ENCODE measurements at places on chromosomes 7 and 10.

DNA sequence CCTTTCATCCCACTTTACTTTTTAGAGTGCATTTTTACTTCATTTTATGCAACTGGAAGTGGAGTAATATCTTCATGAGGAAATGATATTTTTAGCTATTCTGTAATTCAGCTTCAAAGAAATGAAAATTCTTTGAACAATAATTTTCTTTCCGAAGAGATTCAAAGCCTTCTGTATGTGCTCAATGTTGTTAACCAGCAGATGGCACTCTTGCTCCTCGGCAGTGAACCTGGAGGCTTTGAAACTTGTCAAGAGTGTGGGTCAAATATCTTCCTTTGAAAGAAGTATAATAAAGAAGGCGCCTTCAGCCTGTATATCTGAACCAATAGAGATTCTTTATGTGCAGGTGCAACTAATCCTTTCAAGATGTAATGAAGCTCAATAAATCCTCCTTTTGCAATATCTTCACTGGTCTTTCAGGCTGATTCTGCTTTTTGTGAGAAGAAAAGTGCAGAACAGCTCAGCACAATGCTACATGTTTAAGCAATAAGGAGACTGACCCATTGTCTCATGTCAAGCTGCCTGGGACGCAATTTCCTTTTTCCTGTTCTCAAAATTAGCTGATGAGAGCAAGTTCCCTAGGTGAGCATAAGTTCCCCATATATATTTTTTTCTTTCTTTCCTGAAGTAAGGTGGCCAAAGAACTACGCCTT, 258.4 kb downstream of the SEMA3A start:
- DNase-seq: peak; percentile 44

DNA sequence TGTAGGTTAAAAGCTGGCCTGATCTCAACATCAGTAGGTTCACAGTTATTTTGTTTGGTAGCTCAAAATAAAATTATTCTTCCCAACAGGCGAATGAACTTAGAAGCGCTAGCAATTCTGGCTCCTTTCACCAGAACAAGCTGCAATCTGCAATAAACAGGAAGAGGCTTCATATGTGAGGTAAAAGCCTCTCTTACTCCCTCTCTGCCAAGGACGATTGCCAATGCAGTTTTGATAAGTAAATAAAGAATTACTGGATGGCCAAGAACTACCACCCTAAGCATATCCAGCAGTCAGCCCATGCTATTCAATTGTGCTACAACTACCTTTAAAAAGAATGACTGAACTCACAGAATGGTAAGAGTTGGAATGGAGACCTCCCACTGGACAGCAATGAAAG, 150.0 kb upstream of the LAMB4 start:
- DNase-seq: no peak

DNA sequence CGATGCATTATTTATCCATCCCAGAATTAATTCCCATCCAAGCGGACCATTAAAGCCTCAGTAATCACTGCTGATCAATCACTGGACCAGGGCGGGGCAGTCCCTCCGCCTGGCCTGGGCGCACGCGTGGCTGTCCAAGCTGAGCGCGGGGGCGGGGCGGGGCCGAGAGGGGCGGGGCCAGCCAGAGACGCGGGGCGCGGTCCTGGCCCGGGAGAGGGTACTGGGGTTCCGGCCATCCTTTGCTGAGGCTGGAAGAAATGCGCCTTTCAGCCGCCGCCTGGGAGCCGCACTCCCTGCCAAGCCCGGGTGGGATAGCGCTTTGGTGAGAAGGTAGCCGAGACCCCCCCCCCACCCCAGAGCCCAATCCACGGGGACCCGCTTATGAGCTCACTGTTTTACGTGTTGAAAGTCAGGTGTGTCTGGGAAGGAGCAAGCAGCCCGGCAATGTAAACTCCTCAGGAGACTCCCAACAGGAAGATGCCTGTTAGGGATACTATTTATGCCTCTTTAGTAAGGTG, at the start of gene ARHGAP22:
ARHGAP22 (minus strand) TSS at position 83 of the 518 bp plus-strand sequence. CDS start 277 bp downstream, outside the sequence.
- no peak for DNase-seq

GRCh38 chr7:741191-741671, 14.2 kb upstream of the PRKAR1B start:
- no peak for DNase-seq

DNA sequence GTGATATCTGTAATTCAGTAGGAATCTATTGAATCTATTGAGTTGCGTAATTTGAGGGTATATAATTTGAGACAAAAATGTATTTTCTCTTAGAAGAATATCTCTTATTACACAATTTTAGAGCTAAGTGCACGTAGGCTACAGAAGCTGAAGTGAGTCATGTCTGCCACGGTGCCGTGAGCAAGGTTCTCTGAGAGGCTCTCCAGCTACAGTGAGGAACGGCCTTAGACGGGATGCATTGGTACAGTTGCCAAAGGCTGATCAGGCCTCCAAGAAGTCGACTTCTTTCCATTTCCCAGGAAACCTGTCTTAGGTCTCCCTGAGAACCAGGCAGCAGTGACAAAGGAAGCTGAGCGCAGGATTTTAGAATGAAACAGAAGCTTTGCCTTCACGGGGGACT, 28.6 kb downstream of the TCERG1L start:
- no peak for DNase-seq

- DNase-seq: no peak
Observed at GRCh38 chr10:29105516-29106215, 183.2 kb upstream of the LYZL1 start.

GRCh38 chr10:117860135-117860534, 186.6 kb downstream of the RAB11FIP2 start:
- no peak for DNase-seq

DNA sequence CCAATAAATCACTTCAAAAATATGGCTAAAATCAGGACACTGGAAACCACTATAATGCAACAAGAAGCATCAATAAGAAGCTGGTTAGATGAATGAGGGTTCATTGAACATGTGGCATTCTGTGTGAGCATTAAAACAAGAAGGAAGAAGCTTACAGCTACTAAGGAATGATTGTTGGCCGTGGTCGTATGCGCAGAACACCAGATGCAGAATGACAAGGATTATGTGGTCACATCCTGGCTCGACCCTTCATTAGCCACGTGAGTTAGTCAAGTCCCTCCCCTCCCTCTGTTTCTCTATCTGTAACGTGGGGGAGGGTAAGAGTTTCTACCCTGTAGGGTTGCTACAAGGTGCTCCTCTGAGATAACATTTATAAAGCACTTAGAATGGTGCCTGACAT, 174.3 kb downstream of the ADAM12 start:
- no peak for DNase-seq

DNA sequence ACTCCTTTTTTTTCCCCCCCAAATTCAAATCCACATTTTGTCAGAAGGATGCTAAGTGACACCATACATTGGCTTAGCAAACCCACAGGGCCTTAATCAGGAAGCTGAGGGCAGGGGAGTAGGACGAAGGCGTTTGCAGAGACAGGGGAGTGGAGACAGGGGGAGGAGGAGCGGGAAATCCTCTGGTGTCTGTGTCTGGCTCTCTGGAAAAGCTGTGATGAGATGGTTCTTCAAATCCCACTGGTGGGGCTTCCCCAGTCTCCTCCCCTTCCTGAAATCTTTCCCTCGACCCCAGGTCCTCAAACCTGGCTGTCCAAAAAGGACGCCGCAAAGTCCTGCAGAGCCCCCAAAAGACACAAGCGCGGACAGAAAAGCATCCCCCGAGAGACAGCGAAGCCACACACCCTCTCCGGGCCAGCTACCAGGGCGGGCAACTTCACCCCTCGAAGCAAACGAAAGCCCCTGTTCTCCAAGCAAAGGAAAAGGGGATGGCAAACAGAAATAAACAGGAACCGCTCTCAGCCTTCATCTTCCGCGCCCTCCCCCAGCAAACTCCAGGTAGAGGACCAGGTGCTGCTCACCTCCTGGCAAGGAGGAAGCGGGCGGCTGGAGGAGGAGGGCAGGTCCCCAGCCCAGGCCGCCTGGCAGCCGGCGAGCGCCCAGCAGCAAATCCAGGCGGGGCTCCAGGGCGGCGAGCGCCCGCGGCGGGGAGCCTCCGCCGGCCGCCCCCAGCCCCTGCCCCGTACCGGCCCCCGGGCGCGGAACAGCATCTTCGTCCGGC, 520 bp downstream of the ELAPOR2 start:
- DNase-seq: no peak

DNA sequence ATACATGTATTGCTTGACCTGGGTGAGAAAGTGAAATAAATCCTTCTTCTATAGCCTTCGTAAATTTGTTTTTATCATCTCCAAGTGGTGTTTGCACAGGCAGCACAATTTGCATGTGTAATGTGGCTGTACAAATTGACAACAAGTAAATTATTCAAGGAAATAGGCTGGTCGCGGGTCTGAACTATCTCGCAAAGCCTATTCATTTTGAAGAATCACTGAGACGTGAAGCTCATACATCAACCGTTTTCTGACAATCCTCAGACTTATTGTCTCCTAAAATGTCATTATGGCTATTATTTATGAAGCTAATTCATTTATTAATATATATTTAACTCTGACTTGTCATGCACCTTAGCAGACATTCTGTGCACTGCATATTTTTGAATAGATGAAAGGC, 16.2 kb upstream of the FAM204A start:
- no peak for DNase-seq

- DNase-seq: no peak
Observed at GRCh38 chr10:31536302-31536701, 217.3 kb downstream of the ZEB1 start.

GRCh38 chr7:134016223-134016941, 110.8 kb upstream of the LRGUK start:
- DNase-seq: peak; percentile 14

DNA sequence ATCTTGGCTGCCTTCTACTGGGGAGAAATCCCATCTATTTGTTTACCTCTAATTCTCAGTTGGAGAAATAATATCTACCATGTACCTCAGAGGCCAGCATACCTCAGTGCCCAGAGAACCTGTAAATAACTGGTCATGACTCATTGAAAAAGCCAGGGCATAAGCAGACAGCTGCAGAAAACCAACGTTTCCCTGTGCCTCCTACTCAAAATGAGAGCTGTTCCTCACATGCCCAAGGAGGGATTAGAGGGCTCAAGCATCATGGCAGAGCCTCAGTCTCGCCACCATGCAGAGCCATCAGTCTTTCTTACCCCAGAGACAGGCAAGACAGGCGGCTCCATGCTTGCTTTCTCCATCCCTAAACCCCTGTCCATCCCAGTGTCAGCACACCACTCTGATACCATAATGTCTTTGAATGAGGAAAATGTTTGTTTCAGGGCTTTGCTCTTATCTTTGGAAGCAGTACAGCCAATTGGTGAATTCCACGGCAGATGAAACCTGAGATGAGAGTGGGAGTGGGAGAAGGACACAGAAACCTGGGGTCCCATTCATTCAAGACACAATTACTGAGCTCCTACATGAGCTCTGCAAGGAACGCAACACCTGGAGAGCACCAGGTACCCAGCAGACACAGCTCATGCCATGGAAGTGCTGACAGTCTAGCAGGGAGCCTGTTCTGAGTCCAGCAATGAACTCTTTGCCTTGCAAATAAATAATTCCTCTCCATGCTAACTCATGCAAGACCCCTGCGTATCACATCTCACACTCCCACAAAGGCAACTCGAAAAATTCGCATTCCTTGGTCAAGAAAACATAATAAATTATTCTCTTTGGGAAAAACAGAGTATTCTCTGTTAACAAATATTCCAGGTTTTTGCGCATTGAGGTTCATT, 21.1 kb downstream of the PON1 start:
- no peak for DNase-seq

GRCh38 chr7:130867039-130867438, 133.0 kb upstream of the KLF14 start:
- DNase-seq: no peak

DNA sequence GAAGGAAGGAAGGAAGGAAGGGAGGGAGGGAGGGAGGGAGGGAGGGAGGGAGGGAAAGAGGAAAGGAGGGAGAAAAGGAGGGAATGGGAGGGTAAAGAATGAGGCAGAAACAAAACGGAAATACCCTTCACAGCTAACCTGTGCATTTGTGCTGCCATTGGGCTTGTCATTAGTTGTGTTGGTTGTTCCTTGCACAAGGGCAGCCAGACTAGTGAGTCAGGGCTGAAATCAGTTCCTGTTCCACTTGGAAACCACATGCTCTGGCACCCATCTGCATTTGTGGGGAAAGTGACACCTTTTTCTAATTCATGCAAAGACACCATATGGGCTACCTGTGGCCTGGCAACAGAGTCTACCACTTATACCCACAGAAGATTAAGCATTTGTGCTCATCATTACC, 1004.0 kb upstream of the C7orf33 start:
- DNase-seq: no peak

- DNase-seq: peak; percentile 0
Observed at GRCh38 chr10:31083765-31084184, 52.1 kb upstream of the ZNF438 start.

GRCh38 chr10:78905957-78906308, 162.8 kb upstream of the ZMIZ1 start:
- no peak for DNase-seq

GRCh38 chr7:23373151-23374004, 74.2 kb downstream of the MALSU1 start:
- no peak for DNase-seq

- DNase-seq: no peak
Observed at GRCh38 chr10:132714096-132714985, 71.6 kb downstream of the NKX6-2 start.

DNA sequence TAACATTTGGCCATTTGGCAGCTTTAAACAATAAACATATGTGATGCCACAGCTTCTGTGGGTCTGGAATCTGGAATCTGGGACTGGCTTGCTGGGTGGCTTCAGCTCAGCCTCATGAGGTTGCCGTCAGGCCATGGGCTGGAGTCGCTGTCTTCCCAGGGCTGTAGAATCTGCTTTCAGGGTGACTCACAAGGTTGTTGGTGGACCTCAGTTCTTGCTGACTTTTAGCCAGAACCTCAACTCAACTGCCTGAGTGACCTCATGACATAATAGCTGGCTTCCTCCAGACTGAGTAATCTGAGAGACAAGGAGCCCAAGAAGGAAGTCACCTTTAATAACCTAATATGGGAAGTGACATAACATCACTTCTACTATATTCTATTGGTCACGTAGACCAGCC, 44.6 kb upstream of the TSPAN13 start:
- DNase-seq: no peak

DNA sequence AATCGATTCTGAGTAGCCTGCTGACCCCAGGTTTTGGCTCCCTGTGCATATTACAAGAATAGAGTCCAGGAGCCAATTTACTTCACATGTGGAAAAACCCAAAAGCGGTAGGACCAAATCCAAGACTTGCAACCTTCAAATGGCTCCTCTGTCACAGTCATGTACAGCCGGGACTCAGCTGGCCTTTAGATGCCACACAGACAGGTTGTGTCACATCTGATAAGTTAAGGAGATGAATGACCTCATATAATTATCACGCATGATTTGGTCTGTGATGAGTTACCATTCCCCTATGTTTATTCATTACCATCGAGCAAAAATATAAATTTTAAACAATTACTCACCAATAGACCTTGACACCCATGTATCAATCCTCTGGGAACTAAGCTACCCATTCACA, 14.2 kb downstream of the CACNA2D1 start:
- no peak for DNase-seq

Measured in NCI-H1930 (cell line).